Stimulated activated naive B cell treated with anti-CD40 and anti-IgM and Interleukin-4, amounts not matched to agents 10 μg/mL and 1 μg/mL and 100 μg/mL, for 72 hours (primary cell): ENCODE measurements at places on chromosomes 7 and 10.

- DNase-seq: no peak
Measured at GRCh38 chr10:86079088-86079487, 287.5 kb downstream of the GRID1 start.

- no peak for DNase-seq
Measured at GRCh38 chr7:69184339-69184738, 413.9 kb upstream of the AUTS2 start.

DNA sequence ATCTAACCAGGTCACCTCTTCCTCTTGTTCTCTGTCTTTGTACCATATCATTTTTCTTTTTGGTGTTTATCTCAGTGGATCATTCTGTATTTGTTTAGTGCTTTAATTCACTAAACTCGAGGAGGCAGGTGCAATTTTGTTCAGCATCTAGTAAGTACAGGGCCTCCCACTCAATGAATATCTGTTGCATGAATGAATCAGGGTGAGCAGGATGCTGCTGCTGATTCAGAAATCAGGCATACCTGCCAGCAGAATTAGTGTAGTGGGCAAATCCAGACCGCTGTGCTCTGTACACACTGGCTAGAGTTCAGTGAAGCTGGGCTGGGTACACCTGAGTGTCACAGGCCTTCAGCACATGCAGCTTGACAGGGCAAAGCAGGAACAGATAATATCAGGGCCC, 511.9 kb downstream of the SUGCT start:
- no peak for DNase-seq

DNA sequence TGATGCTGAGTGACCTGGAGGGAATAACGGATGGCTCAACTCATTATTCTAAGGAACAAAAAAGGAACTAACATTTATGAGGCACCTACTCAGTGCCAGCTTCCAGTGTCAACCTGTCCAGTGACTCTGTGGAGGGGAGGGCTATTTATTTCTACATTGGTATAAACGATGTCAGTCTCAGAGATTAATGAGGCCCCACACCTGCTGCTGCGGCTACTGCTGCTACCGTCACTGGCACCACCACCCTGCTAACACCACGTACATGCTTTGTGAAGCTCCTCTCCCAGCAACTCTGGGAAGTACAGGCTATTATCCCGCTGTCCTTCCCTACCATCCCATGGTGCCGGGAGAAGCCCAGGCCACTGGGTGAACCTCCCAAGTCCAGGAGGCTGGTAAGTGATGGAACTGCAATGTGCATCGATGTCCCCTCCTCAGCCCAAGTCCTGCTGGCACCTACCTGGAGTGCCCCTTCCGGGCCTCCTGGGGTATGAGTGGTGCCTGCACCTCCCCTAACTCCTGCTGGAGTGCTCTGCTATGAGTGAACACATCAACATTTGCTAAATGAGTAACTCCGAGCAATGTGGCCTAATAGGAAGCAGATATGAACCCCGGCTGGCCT, 101.5 kb downstream of the ARHGAP22 start:
- DNase-seq: no peak

DNA sequence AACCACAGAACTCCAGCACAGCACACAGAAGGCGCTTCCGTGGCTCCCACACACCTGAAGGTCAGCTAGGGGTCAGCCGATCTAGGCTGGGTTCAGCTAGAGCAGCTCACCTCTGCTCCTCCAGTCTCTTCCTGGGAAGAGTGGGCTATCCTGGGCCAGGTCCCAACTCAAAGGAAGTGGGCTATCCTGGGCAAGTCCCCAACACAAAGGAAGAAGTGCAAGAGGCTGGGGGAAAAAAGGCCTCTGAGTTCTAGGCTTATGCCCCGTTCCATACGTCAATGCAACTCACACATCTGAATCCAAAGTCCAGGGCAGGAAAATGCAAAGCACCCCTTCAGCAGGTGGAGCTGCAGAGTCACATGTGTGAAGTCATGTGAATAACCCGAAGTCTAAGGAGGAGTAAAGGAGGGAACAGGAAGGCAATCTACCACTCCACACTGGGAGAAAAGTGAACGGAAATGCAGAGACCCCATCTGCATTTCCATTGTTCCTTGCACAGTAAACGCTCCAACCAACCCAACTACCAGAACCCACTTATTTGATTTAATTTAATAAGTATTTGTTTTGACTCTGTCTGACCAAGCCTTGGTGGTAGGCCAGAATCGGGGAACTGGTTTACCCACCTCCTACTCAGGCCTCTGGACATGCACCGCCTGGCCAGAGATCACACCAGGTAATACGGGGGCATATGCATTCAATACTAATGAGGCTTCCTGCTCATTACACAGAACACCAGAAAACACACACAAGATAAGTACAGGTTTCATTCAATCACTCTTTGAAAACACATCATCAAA, 95.5 kb upstream of the RNF32 start:
- no peak for DNase-seq

GRCh38 chr7:96414931-96415292, 93.0 kb upstream of the SLC25A13 start:
- DNase-seq: no peak

DNA sequence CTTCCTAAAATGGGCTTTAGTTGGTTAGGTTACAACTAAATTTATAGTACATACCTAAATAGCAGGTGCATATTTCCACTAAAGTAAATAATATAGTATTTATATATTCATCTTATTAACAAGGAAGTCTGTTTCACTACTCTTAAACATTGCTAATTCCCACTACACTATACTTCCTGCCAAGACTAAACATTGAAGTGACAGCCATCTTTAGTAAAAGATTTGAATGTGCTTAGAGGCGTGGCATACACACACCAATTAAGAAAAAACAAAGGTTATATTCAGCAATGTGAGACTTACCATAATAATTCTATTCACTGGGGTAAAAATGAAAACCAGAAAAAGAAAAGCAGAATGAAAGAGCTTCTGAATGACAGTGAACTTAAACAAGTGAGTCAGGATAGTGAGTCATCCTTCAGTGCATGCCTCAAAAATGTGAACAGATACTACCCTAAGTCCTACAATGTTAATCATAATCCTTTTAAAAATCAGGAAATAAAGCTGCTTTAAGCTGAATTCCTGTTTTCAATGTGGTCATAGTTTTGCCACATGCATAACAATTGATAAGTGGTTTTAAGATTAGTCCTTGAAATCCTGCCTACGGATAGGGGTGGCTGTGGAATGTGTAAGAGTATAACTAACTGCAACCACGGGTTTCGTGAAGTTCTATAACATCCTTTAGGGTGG, 59.4 kb downstream of the USP6NL start:
- no peak for DNase-seq

- DNase-seq: no peak
Measured at GRCh38 chr7:136234040-136234439, 256.9 kb upstream of the MTPN start.

- DNase-seq: no peak
Measured at GRCh38 chr7:137026176-137026500, 157.7 kb downstream of the CHRM2 start.

GRCh38 chr7:3922175-3922635, 621.2 kb downstream of the SDK1 start:
- DNase-seq: no peak

- no peak for DNase-seq
Measured at GRCh38 chr7:94507962-94508361, 1.6 kb upstream of the CASD1 start.

GRCh38 chr10:38025283-38025682, 14.8 kb downstream of the ZNF33A start:
- DNase-seq: peak; percentile 23

DNA sequence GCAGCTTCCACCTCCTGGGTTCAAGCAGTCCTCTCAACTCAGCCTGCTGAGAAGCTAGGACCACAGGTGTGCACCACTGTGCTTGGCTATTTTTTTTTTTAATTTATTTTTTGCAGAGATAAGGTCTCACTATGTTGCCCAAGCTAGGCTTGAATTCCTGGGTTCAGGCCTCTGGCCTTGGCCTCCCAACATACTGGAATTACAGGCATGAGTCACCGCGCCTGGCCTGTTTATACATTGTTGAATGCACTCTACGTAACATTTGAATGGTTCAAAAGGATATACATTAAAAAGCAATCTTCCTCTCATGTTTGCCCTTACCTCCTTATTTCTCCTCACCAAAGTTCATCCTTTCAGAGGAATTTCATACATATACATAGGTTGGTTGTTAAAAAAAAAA, 7.2 kb upstream of the SNX10 start:
- DNase-seq: no peak

GRCh38 chr10:82558014-82558607, 683.1 kb downstream of the NRG3 start:
- no peak for DNase-seq

DNA sequence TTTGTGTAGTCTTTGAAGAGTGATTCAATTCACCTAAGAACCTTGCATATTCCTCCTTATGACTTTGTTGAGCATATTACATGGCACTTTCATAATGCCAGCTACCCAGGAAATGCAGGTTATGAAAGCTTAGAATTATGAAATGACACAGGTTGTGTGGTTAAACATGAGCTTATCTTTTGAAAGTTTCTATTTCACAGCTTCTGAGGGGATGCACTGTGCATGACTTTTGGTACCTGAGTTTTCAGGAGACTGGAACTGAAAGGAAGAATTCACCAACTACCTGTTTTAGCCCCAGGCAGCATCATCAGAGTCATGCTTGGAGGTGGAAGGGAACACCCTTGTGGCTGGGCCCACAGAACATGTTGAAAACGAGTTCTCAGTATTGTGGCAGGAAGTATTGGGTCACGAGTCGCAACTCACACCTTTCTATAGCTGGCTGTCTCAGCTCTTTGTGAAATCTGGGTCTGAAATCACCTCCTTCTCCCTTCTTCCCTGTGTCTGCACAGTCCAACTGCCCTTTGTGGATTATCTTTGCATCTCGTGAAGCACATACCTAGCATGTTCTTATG, 228.2 kb downstream of the PTEN start:
- peak; percentile 78 for DNase-seq

GRCh38 chr7:121875203-121875602, 2.2 kb downstream of the PTPRZ1 start:
- DNase-seq: no peak

- no peak for DNase-seq
Measured at GRCh38 chr10:66218981-66219587, 706.8 kb upstream of the LRRTM3 start.

- no peak for DNase-seq
Measured at GRCh38 chr10:70354100-70354499, 28.3 kb downstream of the LRRC20 start.

GRCh38 chr7:54141576-54141975, 400.6 kb upstream of the VSTM2A start:
- DNase-seq: no peak

- no peak for DNase-seq
Measured at GRCh38 chr7:18364396-18364795, 131.2 kb upstream of the HDAC9 start.

GRCh38 chr7:74047804-74048380, 19.9 kb downstream of the ELN start:
- DNase-seq: no peak

- DNase-seq: no peak
Measured at GRCh38 chr10:69426376-69426727, 9.6 kb upstream of the TACR2 start.

DNA sequence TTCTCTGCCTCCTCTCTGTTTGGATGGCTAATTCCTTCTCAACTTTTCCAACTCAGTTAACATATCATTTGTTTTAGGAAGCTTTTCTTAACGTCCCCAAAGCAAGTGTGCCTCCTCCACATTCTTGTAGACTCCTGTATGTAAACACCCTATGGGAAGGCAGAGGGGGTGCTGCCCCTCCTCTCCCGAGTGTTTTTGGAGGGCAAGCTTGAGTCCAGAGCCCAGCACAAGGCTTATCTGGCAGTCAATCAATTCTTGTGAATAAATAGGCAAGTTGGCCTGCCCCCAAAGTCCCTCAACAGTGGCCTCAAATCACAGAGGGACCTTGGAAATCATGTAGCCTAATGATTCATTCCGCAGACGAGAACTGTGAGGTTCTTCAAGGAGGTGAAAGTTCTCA, 305.6 kb downstream of the RPS24 start:
- no peak for DNase-seq

DNA sequence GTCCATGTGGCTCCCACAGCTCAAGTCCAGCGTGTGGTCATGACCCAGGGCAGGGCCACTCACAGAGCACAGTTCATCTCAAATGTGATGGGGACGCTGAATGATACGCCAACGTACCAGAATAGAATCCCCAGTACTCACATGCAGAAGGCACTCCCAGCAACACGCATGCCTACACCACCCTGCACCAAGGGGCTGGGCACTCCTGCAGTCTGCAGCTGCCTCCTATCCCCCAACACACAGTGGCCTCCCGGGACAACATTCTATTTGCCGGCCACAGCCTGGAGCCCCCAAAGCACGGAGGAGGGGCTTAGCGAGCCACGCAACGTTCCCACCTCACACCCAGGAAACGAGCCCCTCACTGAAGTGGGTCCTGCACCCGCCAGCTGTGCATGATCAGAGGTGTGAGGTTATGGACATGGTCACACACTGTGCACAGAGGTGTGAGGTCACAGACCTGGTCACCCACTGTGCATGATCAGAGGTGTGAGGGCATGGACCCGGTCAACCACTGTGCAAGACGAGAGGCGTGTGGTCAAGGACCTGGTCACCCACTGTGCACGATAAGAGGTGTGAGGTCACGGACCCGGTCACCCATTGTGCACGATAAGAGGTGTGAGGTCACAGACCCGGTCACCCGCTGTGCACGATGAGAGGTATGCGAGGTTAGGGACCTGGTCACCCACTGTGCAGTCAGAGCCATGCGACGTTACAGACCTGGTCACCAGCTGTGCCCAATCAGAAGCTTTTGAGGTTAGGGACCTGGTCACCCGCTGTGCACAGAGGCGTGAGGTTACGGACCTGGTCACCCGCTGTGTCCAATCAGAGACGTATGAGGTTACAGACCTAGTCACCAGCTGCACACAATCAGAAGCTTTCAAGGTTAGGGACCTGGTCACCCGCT, 182.8 kb downstream of the DIP2C start:
- no peak for DNase-seq

GRCh38 chr7:128406314-128407232, 3.2 kb downstream of the IMPDH1 start:
- no peak for DNase-seq

DNA sequence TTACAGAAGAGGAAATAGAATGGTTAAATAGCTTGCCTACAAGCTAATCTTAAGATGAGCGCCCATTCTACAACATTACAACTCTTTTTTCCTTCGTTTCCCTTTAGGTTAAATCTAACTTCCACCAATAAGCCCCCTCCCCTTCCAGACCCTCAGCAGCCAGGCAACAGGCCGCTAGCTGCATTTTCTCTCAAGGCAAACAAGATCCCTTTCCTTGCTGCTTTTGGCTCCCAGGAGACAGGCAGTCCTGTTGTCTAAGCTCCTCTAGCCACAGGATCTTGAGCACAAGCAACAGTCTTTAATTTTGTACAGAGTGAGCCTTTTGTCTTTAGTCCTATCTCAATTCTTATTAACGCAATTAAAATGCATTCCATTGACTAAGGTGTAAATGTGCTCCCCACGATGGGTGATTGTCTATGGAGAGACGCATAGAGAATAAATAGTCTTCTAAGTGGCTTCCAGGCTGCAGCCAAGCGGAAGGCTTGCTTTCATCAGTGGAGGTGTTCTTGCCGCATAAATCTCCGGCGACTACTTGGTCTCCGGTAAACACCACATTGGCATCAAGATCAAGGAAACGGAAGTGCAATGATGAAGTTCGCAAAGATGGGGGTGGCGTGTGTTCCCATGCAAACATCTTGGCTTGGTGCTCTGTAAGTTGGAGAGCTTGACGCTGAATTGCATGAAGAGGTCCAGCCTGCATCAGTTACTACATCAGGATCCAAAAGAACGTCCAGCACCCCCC, 181.9 kb upstream of the LYZL2 start:
- no peak for DNase-seq

- peak; percentile 6 for DNase-seq
Measured at GRCh38 chr7:148084138-148084537, 506.4 kb upstream of the C7orf33 start.
